ENCODE measurements at places on chromosomes 7 and 10.

- no peak for DNase-seq
Measured at GRCh38 chr10:61463035-61463909, 10.1 kb upstream of the TMEM26 start.

DNA sequence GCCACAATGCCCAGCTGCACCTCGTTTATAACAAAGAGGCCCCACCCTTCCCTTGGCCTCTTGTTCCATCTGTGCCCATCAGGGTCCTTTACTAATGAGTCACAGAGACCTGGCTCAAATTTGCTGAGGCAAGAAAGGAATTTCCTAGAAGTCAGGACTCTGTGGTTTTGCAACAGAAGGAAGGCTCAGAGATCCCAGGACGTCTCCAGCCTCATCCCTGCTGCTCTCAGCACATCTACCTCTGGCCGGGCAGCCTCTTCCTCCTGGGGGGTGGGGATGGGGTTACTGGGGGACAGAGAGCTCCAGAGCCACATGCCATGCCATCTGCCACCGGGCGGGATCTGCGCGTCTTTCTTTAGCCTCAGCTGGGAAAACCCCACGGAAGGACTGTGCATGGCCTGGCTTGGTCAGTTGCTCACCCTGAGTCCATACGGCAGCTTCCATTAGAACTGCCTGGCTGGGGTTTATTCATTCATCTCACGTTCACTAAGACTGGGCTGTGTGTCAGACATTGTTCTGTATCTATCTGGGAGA is 41.9 kb upstream of the PSMG3 start:
- DNase-seq: no peak

- no peak for DNase-seq
Measured at GRCh38 chr7:134891262-134891695, 95.0 kb upstream of the AGBL3 start.

DNA sequence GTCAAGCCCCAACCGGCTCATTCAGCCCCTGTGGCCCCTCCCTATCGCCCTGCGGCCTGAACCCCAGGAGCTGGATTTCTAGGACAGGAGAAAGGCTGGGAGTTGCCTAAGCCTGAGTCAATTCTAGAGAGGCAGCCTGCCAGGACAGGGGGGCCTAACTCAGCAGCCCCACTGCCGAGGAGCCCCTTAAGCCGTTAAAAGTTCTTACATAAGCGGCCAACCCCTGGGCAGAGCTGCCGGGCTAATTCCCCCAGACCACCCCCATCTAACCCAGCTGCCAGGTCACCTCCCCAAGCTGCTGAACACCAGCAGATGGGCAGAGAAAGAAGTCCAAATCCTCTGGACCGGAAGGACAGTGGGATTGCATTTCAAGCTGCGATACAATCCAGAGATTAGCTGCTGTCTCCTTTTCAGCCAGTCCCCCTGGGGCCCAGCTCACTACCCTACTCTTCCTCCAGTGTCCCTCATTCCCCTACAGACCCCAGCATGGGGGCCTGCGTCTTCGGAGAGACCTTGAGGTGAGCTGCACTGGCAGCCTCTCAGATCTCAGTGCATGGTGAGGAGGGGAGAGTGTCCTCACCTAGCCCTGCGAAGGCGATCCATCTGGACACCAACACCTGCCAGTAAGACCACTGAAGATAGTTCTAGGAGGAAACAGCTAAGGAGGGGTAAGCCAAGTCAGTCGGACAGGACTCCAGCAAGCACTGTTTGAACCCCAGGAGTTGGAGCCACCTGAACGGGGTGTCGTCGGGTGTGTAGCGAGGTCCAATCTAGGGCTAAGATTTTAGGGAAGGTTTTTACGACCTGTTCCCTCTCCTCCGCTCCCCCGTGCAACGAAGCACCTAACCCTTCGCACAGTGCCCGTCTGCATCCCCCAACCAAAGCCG is 830 bp downstream of the IMPDH1 start:
- no peak for DNase-seq

DNA sequence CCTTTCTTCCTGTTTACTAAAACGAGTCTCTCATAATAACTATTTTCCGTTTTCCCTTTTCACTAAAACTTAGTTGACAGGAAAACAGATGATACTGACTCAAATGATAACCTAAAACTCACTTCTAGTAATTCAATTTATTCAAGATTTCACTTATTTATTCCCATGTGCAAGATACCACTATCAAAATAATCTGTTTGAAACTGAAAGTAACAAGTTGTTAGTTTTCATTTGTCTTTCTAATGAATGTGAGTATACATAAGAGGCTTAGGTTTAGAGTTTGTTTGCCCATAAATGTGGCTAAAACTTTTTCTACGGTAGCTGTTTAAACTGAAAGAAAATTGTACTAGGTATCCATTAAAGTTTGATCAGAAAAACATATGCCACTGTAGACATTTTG is 314.9 kb upstream of the STEAP1 start:
- no peak for DNase-seq

DNA sequence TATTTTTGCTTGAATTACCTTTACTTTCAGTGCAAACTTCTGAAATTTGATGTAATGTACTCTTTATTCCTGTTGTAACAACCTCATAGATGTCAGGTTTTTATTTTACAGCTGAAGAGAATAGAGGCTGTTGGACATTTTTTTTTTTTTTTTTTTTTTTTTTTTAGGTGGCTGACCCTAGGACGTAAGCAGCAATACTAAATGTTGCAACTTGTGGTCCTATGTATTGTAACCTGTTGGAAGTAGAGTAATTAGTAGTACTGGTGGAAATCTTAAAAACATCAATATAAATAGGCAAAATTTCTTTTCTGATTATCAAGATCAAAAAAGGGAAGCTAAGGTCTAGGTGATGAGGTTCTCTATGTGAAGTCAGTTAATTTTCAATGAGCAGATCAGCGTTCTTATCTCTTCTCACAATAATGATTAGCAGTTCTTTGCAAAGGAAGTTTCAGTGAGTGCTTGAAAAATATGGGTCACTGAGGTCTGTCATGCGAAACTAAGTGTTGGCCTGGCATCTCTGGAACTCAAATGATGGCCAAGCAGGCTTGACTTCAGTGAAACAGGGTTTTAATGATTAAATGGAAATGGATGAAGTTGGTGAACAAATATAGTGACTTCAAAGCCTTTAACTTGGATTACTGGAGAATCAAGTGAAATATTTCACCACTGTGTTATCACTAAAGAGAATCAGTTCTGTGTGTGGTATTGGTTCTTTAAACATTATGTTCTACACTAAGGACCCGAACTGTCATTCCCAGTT is 42.7 kb downstream of the BICC1 start:
- no peak for DNase-seq

- DNase-seq: peak; percentile 42
Measured at GRCh38 chr7:97835296-97836138, 36.7 kb downstream of the ASNS start.

DNA sequence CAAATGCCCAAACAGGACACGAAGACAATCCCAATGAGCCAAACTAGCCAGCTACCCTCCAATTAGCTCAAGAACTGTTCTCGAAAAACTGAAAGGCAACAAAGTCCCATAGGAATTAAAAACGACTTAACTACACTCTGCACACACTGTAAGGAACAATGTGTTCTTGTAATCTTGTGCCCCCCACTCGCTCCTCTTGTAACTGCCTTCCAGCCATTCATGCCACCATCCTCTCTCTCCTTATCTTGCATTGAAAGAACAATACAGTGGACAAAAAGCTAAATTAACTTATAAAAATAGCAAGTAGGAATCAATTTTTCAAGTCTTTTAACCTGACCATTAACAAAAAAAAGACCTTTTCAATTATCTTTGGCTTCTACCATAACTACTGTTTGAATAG is 2.9 kb downstream of the CYTH3 start:
- DNase-seq: no peak

DNA sequence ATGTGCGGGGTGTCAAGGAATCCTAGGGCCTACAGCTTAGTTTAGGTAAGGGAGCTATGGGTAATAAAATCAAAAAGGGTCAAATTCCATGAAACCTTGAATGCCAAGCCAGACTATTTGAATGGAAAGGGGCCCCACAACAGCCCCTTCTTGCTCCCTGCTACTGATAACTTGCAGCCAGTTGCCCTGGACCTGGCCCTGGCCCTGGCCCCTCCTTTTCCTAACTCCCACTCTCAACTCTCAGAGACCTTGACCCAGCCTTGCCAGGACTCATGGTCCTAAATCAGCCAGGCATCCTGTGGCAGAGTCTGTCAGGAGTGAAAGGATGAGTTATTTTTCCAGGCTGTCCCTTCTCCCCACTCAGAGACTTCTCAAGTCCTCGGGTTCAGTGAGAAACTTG is 5.9 kb downstream of the KCNIP2 start:
- DNase-seq: no peak

DNA sequence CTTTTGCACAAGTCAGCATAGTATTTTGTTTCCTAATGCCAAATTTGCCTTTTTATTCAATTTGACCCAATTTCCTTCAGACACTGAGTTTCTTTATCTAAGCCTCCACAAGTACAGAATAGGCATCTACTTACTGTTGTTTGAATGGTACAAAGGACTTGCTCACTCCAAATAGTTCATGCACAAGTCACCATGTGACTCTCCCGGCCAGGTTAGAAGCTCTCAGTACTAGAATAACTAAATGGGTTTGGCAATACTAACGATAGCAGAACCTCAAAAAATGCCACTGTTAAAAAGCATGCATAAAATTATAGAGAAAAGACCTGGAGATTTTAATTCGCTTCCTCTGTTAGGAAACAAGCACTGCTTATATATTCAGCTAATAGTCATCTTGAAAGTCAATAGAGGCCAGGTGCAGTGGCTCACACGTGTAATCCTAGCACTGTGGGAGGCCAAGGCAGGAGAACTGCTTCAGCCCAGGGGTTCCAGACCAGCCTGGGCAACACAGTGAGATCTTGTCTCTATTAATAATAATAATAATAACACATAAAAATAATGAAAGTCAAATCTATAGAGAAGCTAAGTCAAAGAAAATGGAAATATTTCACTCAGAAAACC is 335.8 kb upstream of the MBL2 start:
- no peak for DNase-seq

DNA sequence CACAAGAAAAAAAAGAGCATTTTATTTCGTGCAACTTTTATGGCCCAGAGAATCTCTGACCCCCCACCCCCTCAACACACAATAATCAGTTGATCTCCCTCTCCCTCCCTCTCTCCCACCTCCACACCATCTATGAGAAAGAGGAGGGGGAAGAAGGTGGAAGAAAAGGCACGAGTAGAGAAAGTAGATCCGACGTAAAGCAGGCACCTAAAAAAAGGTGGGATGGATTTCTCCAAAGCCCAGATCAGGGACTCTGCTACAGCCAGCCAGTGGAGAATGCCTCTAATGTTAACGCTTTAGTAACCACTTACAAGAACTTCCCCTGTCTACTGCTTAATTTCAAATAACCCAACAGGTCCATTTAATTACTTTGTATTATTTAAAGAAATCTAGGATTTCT is 24.4 kb downstream of the KMT2C start:
- no peak for DNase-seq

- no peak for DNase-seq
Measured at GRCh38 chr7:83130623-83131545, 31.8 kb downstream of the PCLO start.

GRCh38 chr7:21948887-21949540 is 3.3 kb upstream of the CDCA7L start:
- no peak for DNase-seq

DNA sequence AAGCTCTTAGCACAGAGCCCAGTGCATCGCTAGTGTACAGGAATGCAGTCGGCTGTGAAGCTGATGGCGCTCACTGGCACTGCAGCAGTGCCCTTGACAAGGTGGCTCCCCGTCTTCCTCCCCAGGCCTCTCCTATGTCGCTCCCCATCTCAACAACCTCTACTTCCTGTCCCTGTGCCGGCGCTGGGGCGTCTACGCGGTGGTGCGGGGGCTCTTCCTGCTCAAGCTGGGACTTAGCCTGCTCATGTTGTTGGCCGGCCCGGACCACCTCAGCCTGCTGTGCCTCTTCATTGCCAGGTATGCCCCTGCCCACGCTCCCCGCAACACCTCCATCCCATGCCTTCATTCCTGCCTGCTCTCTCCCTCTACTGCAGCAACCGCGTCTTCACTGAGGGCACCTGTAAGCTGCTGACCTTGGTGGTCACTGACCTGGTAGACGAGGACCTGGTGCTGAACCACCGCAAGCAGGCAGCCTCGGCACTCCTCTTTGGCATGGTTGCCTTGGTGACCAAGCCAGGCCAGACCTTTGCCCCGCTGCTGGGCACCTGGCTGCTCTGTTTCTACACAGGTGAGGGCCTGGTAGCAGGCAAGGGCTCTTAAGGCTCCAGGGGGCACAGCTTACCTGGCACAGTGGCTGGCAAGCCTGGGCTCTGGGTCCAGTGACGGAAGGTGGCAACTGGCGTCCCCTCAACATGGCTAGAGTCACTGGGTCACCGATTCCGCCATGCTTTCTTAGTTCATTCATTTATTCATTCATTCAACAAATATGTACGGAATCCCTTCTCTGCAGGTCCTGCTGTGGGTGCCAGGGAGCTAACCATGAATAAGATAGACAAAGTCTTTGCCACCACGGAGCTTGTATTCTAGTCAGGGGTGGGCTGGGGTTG is 22.3 kb upstream of the C10orf95 start:
- DNase-seq: no peak

GRCh38 chr10:124084708-124085107 is 8.7 kb downstream of the CHST15 start:
- no peak for DNase-seq

DNA sequence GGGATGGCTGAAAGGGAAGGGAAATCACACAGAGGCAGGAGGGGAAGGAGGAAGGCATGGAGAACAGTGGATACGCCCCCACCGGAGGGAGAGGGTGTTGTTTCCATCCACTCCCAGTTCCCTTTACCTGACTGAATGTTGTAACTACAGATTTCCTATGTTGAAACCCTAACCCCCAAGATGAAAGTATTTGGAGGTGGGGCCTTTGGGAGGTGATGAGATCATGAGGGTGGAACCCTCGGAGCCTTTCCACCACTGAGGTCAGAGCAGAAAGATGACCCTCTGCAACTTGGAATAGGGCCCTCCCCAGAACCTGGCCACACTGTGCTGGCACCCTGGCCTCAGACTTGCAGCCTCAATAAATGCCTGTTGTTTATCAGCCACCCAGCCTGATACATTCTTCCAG is 48.6 kb upstream of the CNPY1 start:
- DNase-seq: no peak

DNA sequence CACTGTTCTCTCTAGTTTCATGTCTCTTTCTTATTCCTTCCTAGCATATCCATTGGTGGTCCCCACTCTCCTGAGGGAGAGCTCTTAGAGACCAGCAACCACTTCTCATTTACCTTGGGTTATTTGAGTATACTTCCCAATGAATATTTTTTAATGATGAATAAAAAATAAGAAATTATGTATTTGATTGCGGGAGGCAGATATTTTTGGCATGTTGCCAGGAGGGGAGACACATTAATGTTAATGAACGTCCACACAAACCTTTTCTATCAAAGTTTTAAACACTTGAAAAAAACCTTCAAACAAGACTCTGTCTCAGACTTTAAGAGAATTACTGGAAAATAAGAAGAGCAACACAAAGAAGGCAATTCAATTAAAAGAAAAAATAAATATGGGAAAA is 260.6 kb upstream of the MAGI2 start:
- no peak for DNase-seq

Measured in activated CD4-positive, alpha-beta T cell treated with anti-CD3 and anti-CD28 coated beads, Interleukin-2, amount 50 U/mL, for 24 hours (primary cell).